ENCODE measurements at places on chromosomes 4 and X. TPM values are rescaled to one million over a fixed set of nuclear protein-coding genes. Genes with fewer than 3 reads are reported as not detected.
A peak's percentile ranks its signal among the peaks of the same experiment; 100 is the strongest.

Gene NAP1L3
- 0.98 TPM for total RNA-seq

Gene CLDN22
- total RNA-seq = not detected

Gene PNMA6F
- not detected for total RNA-seq

Gene RBM47
- 151 TPM for total RNA-seq

Gene BEX3
- total RNA-seq = 133 TPM

Gene POU3F4
- not detected for total RNA-seq

Gene FGFBP1
- not detected for total RNA-seq

Gene CCSER1
- total RNA-seq = 6.4 TPM

Gene TCEAL6
- 2.6 TPM for total RNA-seq

Gene USP9X
- 99.0 TPM for total RNA-seq

Gene TLR6
- total RNA-seq = 7.6 TPM

Gene TKTL2
- total RNA-seq = 0.32 TPM

- DNase-seq = no peak
These were observed 56.7 kb downstream of the ANK2 start for GRCh38 chr4:113106108-113106507.

GRCh38 chr4:117661091-117662072 lies 372.9 kb upstream of the NDST3 start:
- no peak for DNase-seq

GRCh38 chr4:72966652-72967051 lies 102.9 kb downstream of the COX18 start:
- DNase-seq = no peak

DNA sequence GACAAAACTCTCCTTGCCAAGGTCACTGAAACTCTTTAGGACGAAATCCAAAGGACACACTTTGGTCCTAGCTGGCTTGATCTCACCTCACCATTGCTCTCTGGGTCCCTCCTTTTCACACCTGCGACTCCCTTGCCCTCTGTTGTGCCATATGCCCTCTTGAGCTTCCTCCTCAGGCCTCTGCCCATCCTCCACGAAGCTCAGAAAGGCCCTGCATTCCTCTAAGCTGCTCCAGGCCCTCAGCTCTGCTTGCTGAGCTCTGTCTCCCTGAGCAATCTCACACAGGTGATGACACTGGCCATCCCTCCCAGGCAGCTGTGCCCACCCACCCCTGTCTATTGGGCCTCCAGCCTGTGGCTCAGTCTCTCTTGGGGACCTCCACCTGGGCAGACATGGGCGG lies 10.1 kb upstream of the AFAP1 start:
- no peak for DNase-seq

DNA sequence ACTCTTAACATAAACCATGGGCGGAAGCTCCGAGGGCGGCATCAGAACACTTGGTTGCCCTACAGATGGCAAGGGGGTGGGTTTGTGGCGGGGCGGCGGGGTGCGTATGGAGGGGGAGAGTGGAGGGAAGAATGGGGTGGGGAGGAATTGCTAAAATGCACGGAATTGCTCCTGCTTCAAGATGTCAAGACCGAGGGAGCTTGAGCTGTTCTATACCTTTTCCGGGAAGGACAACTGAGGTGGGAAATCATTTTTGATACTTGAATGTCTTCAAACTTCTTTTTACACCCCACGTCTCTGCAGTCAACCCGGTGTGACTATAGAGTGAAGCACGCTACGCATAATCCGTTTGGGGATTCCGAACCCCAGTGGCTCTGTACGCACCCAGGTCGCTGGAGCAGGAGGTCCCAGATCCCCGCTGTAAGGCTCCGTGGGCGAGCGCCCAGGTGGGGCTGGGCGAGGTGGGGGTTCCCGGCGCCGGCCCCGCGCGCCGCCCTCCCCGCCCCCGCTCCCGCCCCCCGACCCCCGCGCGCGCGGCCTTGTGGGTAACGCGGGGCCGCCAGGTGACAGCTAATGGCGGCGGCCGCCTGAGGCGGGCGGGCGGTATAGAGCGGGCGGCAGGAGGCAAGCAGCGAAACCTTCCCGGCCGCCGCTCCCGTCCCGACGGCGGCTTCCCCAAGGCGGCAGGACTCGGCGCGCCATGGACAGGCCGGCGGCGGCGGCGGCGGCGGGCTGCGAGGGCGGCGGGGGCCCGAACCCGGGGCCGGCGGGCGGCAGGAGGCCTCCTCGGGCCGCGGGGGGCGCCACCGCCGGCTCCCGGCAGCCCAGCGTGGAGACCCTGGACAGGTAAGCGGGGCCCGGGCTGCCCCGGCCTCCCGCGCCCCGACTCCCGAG lies at the start of gene MTMR1:
Gene MTMR1, plus strand, starts transcription at position 566 of the 894 bp plus-strand sequence. Its CDS starts 135 bp downstream, at position 701.
- DNase-seq = no peak

GRCh38 chr4:122824616-122825015 lies 2.0 kb upstream of the FGF2 start:
- no peak for DNase-seq

GRCh38 chr4:165222651-165222994 lies 15.3 kb downstream of the KLHL2 start:
- no peak for DNase-seq

DNA sequence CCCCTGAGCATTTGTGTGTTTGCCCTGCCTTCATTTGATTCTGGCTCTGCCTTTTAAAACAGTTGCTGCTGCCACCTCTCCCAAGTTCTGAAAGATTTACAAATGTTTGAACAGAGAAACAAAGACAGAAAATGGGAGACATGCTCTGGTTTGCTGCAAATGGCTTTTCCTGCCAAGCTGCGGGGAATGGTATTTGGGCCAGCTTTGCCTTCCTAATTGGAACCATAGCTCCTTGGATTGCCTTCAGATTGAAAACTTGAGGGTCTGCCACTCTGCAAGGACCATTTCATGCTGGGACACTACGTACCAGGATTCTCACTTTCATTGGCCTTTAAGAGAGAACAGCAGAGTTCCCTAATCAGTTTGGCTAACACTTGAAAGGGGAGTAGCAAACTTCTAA lies 74.9 kb downstream of the NHS start:
- DNase-seq = no peak

GRCh38 chr4:3303923-3304710 lies 11.3 kb downstream of the RGS12 start:
- no peak for DNase-seq

- DNase-seq = no peak
These were observed 605.4 kb upstream of the LCORL start for GRCh38 chr4:18626996-18627395.

GRCh38 chr4:178693816-178694215 lies 1251.6 kb upstream of the AGA start:
- DNase-seq = no peak

GRCh38 chr4:58074382-58074781 lies 964.2 kb upstream of the IGFBP7 start:
- DNase-seq = no peak

DNA sequence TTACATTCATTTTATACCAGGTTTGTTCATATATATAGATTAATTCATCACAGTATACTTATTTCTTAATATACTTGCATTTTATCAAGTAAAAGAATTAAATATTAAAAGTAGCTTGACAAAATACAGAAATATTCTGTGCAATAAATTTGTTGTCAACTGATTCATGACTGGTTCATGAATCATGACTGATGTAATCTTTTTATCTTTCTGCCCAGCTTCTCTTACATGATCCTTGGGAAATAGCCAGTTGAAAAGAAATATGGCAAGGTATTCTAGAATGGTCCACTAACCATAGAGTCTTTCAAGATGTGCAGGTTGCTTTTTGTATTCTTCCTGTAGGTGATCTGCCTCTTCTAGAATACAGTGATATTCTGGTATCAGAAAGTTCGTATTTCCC lies 4.2 kb upstream of the CCNA2 start:
- no peak for DNase-seq

- DNase-seq = no peak
These were observed 2700.3 kb downstream of the ARAP2 start for GRCh38 chr4:33543941-33544450.

- no peak for DNase-seq
These were observed 2.7 kb downstream of the N4BP2 start for GRCh38 chr4:40059362-40059761.

GRCh38 chr4:77802402-77802801 lies 16.8 kb downstream of the CNOT6L start:
- no peak for DNase-seq

GRCh38 chr4:27360790-27361267 lies 500.2 kb downstream of the STIM2 start:
- DNase-seq = no peak

- no peak for DNase-seq
These were observed 89.9 kb downstream of the PLS3 start for GRCh38 chrX:115650916-115651315.

- no peak for DNase-seq
These were observed 59.7 kb downstream of the SH3BGRL start for GRCh38 chrX:81261576-81261975.

DNA sequence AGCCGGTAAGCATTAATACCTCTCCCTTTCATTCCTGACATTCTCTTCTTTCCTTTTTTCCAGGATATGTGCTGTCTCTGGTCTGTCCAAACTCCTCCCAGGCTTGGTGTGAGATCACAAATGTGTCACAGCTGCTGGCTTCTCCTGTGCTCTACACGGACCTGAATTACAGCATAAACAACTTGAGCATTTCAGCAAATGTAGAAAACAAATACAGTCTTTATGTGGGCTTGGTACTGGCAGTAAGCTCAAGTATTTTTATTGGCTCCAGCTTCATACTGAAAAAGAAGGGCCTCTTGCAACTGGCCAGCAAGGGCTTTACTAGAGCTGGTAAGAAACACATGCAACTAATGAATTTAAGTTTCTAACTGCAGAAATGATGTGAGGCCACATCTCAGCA lies 8.4 kb downstream of the NIPAL1 start:
- DNase-seq = no peak

GRCh38 chr4:1205586-1206298 lies 33.4 kb upstream of the SPON2 start:
- peak; percentile 11 for DNase-seq

DNA sequence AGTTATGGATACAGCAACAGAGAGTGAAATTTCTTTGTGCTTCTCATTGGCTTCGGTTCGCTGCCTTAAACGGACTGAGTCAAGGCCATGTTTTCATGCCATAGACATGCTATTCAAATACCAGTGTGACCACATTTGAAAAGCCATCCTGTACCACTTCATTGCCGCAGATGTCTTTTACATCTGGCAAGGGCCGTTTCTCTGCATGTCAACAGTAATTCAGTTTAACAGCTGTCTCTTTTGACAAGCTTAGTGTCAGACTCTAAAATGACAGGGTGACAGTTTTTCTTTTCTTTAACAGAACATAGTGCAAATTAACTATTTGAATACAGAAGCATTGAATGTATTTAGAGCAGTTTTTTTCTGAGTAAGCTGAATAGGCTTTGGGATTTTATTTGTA lies 362.2 kb upstream of the POU3F4 start:
- DNase-seq = no peak

DNA sequence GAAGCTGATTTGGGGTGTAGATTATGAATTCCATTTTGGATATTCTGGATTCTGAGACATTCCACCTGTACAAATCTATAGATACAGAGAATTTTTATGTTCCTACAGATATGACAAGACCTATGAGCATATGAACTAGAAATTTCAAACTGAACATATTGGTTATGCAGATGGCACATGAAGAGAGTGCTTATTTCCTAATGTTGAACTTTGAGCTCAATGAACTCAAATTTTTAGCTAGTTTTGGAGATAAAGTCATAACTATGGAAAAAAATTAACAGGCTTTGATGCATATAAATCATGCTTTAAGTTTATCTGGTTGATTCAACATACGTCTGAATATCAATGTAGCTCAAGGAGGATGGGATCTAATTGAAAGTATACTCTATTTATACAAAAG lies 8.9 kb downstream of the CHIC2 start:
- DNase-seq = no peak

GRCh38 chrX:19342331-19342906 lies 1.3 kb upstream of the PDHA1 start:
- DNase-seq = no peak

- DNase-seq = no peak
These were observed 104.5 kb upstream of the QRFPR start for GRCh38 chr4:121485190-121485804.

DNA sequence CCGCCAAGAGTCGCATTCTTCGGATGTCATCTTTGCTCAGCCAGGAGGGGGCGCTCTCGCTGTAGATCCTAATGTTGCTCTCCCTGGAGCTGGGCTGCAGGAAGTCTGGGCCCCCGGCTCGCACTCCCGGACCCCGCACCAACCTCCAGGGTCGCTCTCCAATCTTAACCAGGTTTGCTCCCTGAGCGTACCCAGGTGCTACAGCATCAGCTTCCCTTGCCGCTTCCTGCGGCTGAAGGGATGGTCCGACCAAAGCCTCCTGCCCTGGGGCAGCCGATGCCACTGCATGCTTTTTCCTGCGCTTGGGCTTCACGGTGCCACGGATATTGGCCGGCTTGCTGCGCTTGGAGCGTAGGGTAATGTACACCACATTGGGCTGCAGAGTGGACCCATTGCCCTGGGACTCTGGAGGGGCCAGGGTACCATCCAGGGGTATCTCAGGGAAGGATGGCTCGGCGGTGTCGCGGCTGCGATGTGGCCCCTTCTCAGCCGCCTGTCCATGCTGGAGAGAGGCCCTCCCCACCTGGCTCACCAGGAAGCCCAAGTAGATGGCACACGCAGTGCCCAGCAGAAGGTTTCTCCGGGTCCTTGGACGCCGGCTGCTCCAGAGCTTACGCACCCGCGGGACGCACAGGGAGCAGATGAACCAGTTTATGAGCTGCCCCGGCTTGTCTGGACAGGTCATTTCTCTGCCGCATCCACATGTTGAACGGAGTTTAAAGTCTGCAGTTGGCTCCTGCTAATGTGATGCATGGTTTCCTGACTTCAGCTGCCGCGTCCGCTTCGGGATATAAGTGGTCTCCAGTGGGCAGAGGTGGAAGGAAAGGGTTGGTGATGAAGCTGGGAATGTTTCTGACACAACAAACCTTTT lies 1.9 kb downstream of the GASK1B start:
- peak; percentile 57 for DNase-seq

GRCh38 chr4:103076747-103077347 lies at the start of gene SLC9B2:
Gene SLC9B2 (minus strand): TSS chr4:103076761. CDS start chr4:103067550, 9,211 bp downstream.
- no peak for DNase-seq

- no peak for DNase-seq
These were observed 5.6 kb downstream of the PRDM8 start for GRCh38 chr4:80202741-80203553.

- DNase-seq = no peak
These were observed 55.4 kb downstream of the ZNF827 start for GRCh38 chr4:145883101-145883694.

GRCh38 chr4:150867148-150867547 lies 147.9 kb downstream of the LRBA start:
- DNase-seq = no peak

GRCh38 chr4:158782551-158783360 lies 13.9 kb downstream of the FNIP2 start:
- no peak for DNase-seq

DNA sequence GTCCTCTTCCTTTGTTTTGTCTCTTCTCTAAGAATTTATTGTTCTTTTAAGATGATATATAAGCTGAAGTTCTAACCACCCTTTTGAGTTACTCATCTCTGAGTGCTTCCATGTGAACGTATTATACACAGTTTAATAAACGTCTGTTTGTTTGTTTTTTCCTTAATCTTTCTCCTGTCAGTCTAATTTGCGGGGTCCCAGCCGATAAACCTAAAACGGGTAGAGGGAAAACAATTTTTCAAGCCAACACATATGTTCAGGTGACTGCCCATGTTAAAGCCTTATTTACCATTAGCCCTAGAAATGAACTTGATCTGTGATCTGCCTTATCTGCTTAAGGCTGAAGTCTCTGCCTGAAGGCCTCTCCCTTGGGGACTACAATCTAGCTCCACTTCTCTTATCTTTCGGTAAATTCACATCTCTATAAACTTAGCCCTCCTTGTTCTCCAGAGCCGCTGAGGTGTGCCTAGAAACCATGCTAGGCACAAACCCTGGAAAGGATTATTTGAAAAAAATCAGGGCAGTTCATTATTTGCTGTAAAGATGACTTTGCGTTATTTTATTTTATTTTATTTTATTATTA lies 158.8 kb downstream of the CAMK2D start:
- no peak for DNase-seq
